ENCODE measurements at places on chromosomes 3 and 15.

GRCh38 chr3:167671878-167672427 is 18.2 kb upstream of the WDR49 start:
- no peak for DNase-seq

- DNase-seq, result no peak
Measured at GRCh38 chr3:167840247-167840646, 104.7 kb downstream of the SERPINI1 start.

DNA sequence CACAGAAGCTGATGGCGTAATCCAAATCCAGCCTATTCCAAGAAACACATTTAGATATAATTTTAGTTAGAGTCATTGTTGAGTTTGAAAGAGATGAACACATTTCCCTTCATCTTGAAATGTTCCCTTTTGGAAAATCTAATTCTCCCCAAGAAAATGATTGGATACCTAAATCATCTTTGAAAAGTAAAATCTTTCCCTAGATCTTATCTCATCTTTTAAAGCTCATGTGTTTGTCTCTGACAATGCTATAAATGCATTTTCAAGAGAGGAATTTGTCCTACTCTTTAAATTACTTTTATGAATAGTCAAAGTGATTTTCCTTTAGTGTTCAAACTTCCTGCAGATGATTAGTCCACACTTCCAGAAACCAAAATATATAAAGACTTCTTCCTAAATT is 82.6 kb upstream of the CNTN6 start:
- no peak for DNase-seq

- DNase-seq, result peak; percentile 39
Measured at GRCh38 chr3:102069211-102069662, 219.9 kb downstream of the NFKBIZ start.

- DNase-seq, result no peak
Measured at GRCh38 chr15:36449084-36449661, 130.3 kb upstream of the CDIN1 start.

GRCh38 chr15:59185725-59186124 is 20.9 kb upstream of the LDHAL6B start:
- no peak for DNase-seq

DNA sequence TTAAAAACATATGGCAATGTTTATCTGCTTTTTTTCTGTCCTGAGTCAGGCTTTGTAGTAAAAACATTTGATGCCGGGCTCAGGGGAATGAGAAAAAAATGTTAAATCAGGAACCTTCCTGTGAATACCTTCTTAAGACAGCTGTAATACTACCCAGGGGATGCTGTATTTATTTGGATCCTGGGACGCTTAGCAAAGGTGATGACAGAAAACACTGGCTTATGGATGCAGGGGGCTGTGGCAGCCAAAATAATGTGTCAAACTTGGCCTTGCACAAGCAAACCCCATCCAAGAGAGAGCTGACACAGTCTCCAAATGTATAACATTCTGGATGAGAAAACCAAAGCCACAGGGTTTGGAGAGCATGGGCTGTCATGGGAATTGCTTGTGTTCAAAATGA is 438.2 kb upstream of the PROK2 start:
- no peak for DNase-seq

DNA sequence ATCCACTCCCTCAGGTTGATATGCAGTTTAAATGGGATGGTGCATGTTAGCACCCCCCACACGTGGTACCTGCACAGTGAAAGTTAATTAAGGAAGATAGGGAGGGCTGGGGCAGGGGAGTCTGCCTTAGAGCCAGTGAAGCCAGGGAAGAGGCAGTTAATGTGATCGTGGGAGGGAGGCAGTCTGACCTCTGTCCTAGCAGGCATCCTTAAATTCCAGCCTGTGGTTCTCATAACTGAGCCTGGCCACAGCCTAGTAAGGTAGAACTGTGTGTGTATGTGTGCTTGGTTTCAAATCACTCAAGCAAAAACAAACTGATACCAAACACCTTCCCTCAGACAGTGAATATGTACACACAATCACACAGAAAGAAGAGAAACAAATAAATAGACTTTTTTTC is 319.1 kb upstream of the TLE3 start:
- no peak for DNase-seq

GRCh38 chr15:84950570-84951111 is 31.0 kb upstream of the PDE8A start:
- DNase-seq, result no peak

- DNase-seq, result no peak
Measured at GRCh38 chr3:132362329-132362728, 45.1 kb downstream of the ACP3 start.

GRCh38 chr3:12638105-12638504 is 25.8 kb downstream of the RAF1 start:
- DNase-seq, result no peak

DNA sequence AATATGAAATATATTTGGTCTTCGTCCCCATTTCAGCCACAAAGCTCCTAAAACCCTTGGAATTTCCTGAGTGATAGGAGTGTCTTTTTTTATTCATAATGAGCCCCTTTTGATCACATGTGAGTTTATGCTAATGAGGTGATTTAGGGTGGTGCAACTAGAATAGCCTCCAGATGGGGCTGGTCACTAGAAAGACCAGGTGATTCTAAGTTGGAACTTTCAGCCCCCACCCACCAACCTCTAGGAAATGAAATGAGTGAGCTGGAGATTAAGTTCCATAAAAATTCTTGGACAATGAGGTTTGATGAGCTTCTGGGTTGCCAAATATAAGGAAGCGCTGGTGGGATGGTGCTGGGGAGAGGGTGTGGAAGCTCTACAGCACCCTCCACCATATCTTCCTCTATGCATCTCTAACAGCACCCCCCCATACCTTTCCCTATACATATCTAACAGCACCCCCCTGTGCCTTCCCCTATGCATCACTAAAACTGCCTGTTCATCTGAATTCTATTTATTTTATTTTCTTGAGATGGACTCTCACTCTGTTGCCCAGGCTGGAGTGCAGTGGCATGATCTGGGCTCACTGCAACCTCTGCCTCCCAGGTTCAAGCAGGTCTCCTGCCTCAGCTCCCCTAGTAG is 2.1 kb upstream of the SMCO1 start:
- no peak for DNase-seq

- DNase-seq, result no peak
Measured at GRCh38 chr3:51704511-51704950, 2.3 kb upstream of the GRM2 start.

- peak; percentile 8 for DNase-seq
Measured at GRCh38 chr15:50055332-50055731, 63.7 kb downstream of the ATP8B4 start.

DNA sequence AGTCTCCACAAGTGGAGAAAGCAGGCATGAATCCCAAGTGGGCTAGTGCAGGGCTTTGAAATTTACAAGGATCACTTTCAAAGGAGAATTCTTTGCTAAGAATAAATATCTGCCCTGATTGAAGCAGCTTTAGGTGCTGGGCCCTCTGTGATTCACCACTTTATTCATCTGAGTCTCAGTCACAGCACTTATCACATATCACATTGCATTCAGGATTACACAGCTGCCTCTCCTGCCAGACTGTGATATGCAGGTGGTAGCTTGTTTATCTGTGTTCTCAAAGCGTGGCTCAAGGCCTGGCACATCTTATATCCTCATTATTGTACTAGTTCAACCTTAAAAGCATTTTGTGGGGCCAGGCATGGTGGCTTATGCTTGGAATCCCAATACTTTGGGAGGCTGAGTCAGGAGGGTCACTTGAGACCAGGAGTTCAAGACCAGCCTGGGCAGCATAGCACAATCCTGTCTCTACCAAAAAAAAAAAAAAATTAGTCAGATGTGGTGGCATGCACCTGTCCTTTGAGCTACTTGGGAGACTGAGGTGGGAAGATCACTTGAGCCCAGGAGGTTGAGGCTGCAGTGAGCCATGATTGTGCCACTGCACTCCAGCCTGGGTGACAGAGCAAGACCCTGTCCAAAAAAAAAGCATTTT is 156.9 kb upstream of the EIF1B start:
- DNase-seq, result no peak

DNA sequence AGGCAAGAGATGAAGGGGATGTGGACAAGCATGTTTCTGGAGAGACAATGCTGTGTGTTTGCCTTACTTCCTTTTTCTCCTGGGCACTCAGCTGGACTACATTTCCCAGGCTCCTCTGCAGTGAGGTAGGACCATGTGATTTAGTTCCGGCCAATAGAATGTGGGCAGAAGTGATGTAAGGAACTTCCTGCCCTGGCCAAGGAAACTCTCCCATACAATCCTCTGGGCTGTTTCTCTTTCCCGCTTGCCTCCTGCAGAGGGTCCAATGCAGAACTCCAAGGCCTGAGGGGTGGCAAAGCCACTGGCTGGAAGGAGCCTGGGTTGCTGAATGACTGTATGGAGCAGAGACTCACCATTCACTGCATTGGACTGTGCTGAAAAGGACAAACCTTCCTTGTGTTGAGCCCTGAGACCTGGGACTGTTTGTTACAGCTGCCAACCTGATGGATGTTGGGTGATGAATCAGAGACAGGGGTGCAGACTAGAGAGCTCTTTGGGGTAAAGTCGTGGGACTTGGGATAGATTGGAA is 82.7 kb upstream of the SLC6A6 start:
- DNase-seq, result peak; percentile 74

GRCh38 chr15:67085818-67086636 is 20.6 kb downstream of the SMAD3 start:
- DNase-seq, result peak; percentile 54

DNA sequence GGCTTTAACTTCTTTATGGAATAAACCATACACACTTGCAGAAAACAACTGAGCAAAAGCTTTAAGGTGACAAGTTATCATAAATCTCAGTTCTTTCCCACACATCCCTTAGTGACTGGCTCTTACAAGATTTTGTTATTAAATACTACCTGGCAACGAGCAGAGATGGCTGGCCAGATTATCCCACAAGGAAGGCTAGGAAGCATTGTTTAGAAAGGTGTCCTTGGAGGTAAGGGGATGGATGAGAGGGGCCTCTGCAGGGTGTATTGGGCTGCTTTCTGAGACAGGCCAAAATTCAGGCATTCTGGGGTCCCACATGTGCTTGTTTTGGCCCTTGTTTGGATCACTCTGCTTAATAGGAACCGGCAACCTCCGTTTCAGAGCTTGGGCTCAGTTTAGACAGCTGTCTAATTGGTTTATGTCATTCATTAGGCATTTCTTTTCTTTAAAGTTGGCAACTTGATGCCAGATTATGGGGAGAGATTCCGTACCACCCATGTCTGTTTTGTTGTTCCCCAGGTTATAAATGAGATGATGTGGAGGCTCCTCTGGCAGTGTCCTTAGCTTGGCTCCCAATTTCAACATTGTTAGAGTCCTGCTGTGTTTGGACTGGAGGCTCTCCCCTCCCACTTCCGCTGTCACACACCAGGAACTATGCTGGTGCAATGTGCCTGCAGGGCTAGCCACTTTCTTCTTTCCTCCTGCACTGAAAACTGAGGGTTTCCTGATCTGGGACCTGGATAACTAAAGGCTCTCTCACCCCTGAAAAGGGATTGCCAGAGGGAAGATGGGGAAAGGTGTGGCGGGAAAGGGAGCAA is 121.1 kb downstream of the TPRG1 start:
- no peak for DNase-seq

- DNase-seq, result no peak
Measured at GRCh38 chr15:30055604-30056003, 27.2 kb upstream of the GOLGA8J start.

GRCh38 chr15:40769274-40770146 is at the start of gene C15orf62:
C15orf62 (plus strand) TSS chr15:40769980; CDS start chr15:40770496, 516 bp downstream.
- no peak for DNase-seq

DNA sequence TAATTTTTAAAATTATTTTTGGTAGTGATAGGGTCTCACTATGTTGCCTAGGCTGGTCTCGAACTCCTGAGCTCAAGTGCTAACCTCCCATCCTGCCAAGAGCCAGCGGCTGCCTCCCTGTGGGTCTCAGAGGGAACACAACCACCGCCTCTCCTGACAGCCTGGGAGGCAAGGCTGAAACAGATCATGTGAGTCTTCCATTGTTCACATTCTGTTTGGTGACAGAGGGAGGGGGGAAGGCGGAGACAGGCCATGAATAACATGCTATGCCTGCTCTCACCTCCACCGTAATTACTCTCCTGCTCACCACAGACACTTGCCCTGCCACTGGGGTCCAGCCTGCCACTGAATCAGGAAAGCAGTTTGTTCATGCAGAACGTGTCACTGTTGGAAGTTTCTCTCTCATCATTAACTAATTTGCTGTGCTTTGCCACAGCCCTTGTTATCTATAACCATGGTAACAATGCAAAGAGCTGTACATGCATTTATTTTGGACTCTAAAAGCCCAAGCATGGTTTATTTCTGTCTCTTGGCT is 78.4 kb upstream of the RASGRF1 start:
- DNase-seq, result no peak

GRCh38 chr15:90607361-90607760 is 77.6 kb downstream of the CRTC3 start:
- no peak for DNase-seq

DNA sequence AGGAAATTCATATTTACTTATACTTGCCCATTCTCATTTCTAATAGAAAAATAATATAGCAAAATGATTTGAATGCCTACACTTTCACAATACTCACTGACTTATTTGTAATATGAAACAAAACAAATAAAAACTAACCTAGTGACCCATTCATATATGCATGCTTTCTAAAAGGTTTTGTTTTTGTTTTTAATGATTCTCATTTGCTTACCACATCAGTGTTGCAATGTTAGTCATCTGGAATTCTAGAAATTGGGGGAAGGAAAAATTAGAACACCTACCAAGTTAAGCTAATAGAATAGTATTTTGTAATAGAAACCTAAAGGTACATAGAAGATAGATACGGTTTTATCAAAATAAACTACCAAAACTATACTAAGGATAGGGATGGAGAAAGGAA is 214.1 kb upstream of the CNTN6 start:
- no peak for DNase-seq

DNA sequence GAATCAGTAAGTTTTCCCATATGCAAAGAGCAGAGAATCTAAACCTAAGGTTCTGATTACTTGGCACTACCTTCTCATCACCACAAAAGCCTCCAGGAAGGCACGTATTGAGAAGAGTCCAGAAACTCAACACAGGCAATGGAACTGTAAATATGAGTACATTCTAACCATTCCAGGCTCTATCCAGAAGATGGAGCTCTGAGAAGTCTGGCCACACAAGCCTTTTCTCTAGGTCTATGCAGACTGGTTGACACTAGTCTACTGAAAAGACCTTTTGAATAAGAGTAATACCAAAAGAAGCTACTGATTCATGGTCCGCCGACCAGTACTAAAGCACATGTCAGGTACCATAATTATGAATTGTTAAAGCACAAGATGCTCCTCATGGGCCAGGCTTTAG is 12.2 kb upstream of the NCKIPSD start:
- no peak for DNase-seq

- no peak for DNase-seq
Measured at GRCh38 chr3:191217301-191217700, 18.3 kb downstream of the OSTN start.

DNA sequence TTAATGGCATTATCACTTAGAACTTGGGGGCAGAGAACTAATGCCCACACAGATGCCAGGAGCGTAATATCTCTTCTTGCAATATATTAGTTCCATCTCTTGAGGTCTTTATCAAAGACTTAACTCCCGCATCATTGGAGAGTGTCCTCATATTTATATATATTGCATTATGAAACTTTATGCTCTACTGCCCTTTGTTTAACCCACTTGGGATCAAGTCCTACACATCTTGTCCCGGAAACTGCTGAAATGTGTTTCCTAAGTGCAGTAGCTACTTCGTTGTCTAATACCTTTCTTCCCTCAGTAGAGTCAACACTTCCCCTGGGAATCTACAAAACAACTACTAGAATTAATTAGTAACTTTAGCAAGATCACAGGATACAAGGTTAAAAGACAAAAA is 1029.2 kb downstream of the OTOL1 start:
- no peak for DNase-seq

GRCh38 chr15:38878026-38878425 is 313.4 kb upstream of the RASGRP1 start:
- DNase-seq, result no peak

GRCh38 chr3:145286937-145287336 is 874.0 kb downstream of the PLOD2 start:
- no peak for DNase-seq

Measured in AG08396 (cell line).